ENCODE measurements at places on chromosomes 2 and 18.

GRCh38 chr2:37143974-37144373, 12.8 kb downstream of the EIF2AK2 start:
- no peak for DNase-seq

DNA sequence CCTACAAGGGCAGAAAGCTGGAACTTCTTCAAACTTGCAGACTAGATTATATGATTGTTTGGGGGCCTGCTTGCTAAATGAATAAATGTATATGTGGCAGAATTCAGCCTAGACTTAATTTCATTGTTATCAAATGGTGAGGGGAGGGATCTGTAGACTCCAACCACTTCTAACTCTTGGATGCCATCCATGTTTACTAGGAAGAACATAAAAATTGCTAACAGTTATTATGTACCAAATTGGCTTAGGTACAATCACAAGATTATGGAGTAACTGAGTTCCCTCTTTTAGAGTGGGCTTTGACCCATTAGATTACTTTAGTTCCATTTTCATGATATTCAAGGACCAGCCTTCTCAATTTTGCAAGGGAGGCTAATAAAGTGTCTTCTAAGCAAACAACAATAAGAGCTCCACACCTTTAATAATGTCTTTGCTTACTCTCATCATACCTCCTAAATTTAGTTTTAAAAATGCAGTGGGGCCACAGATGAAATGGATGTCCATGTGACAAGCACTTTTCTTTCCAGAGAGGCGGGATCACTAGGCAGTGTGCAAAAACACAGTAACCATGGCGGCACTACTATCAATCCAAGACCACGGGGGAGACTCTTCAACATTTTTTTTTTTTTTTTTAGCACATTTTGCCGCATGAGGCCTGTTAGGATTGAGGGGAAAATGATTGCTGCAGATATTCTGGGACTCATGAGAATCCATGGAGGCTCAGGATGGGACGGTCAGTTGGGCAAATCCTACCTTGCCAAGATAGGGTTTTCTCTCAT, 217.6 kb upstream of the SPRED2 start:
- DNase-seq, result no peak

DNA sequence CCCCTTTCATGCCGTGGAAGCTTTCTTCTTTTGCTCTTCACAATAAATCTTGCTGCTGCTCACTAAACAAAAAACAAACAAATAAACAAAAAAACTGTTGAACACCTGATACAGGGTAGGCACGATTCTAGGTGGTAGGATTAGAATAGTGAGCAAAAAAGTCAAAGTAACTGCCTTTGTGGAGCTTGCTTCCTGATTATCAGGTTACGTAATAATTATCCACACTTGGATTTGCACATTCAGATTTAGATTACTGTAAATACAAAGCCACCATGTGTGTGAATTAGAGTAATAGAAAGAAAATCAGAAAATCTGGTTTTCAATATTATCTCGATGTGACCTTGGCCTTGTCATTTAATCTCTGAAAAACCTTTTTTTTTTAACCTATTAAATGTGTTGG, 307.1 kb downstream of the NRXN1 start:
- DNase-seq, result no peak

- no peak for DNase-seq
Measured at GRCh38 chr2:240781471-240782220, 38.4 kb downstream of the KIF1A start.

Data from muscle of back (tissue), 13 donors.